Activated naive CD4-positive, alpha-beta T cell treated with Interleukin-2 at 50 U/mL for 16 hours (primary cell): ENCODE measurements at places on chromosomes 13 and 19.

GRCh38 chr13:62643007-62643483 is 1227.4 kb upstream of the PCDH20 start:
- DNase-seq: no peak

DNA sequence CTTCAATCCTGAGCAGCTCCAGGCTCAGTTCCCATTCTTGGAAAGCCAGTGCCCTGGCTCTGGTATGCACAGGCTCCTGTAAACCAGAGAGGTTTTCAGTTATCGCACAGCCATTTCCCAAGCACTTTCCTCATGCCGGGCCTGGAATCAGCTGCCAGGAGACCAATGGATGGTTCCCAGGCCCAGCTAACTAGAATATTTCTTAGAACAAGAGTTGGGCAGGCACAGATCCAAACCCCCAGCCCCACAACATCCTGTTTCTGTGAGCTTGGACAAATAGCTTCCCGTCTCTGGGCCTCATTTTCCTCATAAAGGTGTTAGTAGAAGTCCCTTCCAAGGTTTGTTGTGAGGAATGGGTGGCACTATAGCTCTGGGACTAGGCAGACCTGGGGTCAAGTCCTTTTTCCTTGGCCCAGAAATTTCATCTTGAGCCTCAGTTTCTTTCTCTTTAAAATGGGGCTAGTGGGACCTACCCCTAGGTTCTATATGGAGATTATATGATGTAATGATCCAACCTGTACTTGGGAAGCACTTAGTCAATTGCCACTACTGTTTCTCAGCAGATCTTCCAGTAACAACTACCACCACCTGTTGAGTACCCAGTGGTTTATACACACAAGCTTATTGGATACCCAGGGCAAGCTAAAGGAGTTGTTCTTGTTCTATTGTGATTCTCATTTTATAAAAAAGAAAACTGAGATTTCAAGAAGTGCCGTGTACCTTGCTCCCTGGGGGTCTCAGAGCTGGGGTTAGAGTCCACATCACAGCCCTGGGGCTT is 5.1 kb upstream of the CCDC97 start:
- DNase-seq: no peak

DNA sequence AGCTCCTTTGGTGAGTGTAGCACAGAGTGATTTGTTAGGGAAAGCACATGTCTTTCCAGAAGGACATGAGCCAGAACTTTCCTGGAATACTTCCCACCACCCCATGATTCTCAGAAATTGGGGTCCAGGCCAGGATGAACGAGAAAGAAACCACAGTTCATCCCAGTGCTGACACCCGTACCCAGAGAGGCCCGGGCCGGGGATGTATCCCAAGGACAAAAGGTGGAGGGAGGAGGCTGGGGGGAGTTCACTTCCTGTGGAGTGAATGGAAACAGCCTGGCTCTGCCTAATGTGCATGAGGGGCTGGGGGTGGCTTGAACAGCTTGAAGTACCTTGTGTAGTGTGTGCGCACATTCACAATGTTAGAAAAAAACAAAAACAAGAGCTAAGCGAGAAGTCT is 47.5 kb downstream of the CDADC1 start:
- DNase-seq: no peak

GRCh38 chr13:100887729-100888151 is 213.1 kb upstream of the TMTC4 start:
- DNase-seq: no peak

DNA sequence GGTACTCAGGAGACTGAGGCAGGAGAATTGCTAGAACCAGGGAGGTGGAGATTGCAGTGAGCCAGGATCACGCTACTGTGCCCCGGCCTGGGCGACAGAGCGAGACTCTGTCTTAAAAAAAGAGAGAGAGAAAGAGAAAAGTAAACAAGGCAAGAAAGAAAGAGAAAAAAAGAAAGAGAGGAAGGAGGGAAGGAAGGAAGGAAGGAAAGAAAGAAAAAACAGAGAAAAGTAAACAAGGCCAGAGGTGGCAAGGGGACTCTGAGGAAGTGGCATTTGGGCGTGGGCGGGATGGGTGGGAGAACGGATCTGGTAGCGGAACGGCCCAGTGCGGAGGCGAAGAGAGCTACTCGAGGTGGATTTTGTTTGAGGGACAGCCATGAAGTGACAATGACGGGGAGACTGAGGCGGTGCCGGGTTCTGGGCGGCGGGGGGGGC is 7.5 kb upstream of the ARRDC2 start:
- no peak for DNase-seq

DNA sequence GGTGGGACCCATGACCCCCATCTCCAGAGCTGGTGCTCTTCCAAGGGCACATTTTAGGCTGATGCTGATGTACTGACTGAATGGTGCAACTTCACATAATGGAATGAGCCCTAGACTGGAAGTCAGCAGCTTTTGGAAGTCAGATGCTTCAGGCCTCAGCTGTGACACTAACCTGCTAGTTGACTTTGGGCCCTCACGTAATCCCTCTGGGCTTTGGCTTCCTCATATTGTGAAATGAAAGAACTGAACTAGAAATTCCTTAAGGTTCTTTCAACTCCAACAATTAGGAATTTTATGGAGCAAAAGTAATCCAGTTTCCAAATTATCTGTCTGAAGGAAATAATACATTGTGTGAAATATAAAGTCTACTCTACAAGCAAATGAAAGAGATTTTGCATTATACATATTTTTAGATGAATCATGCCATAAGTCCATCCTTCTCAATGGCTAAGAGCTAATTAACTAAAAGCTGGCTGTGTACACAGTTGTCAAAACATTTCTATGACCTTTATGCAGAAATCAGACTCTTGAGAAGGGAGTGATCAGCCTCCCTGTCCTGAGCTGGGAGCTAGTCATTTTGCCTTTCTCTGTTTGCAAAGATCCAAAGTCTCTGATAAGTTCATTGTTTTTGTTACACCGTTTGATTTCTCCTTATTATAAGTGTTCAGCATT is 204.2 kb downstream of the DCLK1 start:
- no peak for DNase-seq

DNA sequence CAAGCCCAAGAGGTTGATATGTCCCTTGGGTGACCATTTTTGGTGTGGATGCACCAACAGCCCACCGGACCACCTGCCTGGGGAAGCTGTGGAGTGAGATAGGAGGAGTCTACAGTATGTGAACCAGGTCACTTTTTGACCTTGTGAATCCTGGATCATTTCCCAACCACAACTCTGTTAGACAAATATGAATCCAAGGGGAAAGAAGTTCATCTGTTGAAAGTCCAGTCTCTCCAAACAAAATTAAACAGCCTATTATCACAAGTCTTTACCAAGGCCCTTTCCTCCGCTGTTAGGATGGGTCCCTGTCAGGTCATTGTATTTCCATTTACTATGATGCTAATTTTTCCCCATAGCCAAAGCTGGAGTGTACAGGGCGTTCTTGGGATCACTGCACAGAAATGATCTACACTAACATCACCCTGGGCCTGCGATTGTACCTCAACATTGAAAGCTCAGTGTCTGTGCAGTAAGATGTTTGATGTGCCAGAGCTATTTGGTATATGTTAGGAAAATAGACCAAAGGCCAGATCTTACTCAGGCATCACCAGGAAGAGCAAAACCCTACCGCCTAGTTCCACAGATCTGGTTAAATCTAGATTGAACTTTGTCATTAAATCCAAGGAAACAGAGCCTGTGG is 117.1 kb downstream of the STARD13 start:
- DNase-seq: no peak

DNA sequence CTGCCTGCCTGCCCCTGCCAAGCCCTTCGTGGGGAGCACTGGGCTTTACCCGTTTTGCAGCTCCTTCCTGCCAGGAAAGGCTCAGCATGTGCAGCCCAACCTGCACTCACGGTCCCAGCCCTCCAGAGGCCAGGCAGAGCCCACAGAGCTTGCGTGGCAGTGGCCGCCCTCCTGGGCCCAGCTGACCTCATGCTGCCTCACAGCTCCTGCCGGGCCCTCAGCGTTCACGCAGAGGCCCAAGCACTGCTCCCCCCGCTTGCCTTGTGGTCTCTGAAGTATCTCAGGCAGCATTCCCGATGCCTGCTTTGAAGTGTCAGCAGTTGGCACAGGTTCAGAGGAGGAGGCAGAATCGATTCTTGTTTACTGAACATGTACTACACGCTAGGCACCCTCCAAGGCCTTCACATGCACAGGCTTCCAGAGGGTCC is 32.5 kb downstream of the CAPN12 start:
- DNase-seq: no peak

- DNase-seq: no peak
Measured at GRCh38 chr13:105641121-105641520, 894.3 kb downstream of the EFNB2 start.

GRCh38 chr13:69857183-69857821 is 250.3 kb upstream of the ATXN8OS start:
- no peak for DNase-seq

- DNase-seq: no peak
Measured at GRCh38 chr19:12162513-12162881, 399 bp upstream of the ZNF136 start.

- no peak for DNase-seq
Measured at GRCh38 chr13:20395061-20395916, 130.4 kb downstream of the CRYL1 start.

DNA sequence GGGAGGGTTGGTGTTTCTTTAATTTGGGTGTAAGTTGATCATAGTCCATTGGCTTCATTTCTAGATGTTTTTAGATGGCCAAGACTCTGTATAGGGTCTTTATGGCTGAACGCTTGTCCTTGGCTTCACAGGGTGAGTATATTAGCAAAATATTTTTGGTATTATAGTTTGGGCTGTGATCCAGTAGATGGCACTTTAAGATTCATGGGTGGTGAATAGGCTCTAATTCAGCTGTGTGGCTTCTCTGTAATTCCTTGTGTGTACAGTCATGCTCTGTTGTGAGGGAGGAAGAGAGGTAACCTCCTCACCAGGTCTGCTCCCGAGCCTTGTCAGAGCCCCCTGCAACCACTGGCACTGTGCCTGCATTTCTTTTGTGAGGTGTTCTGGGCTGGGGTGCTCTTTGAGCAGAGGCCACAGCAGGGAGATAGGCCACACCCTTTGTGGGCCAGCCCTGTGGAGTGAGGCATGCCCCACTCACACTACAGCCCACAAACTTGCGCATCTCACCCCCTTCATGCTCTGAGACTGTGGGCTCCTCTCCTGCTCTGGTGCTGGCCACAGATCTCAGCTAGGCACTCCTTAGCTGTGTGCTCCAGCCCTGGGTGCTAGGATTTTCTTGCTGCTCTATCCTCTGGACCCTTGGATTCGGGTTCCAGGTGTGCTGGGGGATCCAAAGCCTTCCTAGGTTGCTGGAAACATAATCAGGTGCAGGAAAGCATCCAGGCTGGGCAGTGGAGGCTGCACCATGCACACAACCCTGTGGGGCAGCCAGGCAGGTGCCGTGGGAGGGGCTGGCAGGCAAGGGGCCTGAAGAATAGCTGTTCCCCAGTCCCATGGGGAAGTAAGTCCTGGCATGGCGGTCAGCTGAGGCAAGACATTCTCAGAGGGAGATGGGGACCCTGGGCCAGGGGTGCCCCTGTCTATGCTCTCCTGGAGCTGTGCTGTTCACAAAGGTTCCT is 193.9 kb downstream of the GPC5 start:
- no peak for DNase-seq

- no peak for DNase-seq
Measured at GRCh38 chr19:2663920-2664571, 38.4 kb downstream of the GNG7 start.

- no peak for DNase-seq
Measured at GRCh38 chr13:23003446-23003845, 177.3 kb upstream of the SGCG start.

DNA sequence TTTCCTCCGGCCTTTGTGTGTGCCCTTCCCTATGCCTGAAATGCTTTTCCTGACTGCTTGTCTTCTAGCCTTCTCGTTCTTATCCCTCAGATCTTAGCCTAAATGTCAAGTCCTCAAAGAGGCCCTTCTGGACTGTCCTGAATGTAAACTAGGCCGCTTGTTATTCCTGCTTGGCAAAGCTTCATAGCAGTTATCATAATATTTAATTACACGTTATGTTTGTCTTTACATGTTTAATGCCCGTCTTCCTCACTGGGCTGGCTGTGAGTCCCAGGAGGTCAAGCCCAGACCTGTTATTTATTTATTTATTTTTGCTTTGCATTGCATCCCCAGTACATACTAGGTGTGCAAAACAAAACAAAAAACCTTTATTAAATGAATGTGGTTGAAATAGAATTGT is 62.7 kb downstream of the SIPA1L3 start:
- DNase-seq: no peak

DNA sequence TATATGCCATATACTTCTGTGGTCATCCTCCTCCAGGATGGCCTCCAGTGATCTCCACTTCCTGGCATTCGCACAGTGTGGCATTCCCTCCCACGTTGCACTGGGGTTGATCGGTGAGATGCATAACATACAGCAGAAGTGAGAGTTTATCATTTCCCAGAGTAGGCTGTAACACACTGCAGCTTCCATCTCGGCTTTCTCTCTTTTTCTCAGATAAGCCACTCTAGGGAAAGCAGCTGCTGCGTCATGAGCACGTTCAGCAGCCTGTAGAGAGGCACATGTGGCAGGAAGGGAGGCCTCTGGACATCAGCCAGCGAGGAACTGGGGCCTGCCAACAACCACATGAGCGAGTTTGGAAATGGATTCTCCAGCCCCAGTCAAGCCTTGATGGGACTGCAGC is 807.1 kb downstream of the DIAPH3 start:
- no peak for DNase-seq
